GM12864 (cell line): ENCODE measurements at places on chromosomes 12 and 14.

- no peak for DNase-seq
Observed at GRCh38 chr12:32151086-32151485, 44.4 kb downstream of the BICD1 start.

DNA sequence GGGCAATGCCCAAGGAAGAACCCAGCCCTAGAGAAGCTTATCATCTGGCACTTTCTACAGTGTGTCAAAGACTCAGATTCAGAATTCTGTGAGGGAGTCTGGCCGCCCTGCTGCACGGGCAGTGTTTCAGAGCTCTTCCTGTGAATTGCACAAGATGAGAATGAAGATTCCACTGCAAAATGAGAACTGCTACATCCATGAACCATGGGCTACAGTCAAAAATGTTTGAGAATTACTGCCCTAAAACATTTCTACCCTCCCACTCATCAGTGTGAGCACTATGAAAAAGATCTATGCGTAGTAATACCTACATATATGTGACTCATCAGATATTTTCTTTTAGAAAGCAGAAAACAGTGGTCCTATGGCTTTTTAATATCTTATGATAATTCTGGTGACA lies 104.0 kb downstream of the STAB2 start:
- DNase-seq: no peak

GRCh38 chr12:68557011-68557730 lies 53.5 kb upstream of the RAP1B start:
- no peak for DNase-seq

- DNase-seq: peak; percentile 39
Observed at GRCh38 chr12:24109381-24110039, 160.0 kb upstream of the SOX5 start.

GRCh38 chr14:94097091-94097490 lies 13.4 kb upstream of the IFI27 start:
- DNase-seq: no peak

DNA sequence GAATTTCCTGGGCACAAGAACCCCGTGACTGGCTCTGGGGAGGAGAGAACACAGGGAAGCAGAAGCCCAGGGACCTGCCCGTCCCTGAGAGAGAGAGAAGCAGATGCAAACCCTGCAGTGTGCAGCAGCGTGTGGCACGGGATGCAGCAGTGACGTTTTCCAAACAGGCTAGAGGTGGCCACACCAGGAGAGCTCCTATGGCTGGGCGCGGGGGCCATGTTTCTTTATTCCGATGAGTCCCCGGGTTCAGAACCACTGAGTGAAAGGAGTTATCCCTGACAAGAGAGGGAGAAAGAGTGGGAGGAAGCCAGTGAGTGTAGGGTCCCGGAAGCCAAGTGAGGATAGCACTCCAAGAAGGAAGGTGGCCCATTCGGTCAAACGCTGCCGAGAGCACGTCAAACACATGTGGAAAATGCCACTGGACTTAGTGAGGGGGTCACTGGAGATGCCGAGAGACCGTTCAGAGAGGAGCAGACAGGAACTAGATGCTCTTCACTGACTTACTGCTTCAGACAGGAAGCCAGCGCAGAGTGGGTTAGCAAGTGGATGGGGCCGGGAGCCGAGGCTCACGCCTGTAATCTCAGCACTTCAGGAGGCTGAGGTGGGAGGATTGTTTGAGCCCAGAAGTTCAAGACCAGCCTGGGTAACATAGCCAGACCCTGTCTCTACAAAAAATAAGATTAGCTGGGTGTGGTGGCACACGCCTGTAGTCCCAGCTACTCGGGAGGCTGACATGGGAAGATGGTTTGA lies 123.0 kb downstream of the BCL11B start:
- DNase-seq: no peak

DNA sequence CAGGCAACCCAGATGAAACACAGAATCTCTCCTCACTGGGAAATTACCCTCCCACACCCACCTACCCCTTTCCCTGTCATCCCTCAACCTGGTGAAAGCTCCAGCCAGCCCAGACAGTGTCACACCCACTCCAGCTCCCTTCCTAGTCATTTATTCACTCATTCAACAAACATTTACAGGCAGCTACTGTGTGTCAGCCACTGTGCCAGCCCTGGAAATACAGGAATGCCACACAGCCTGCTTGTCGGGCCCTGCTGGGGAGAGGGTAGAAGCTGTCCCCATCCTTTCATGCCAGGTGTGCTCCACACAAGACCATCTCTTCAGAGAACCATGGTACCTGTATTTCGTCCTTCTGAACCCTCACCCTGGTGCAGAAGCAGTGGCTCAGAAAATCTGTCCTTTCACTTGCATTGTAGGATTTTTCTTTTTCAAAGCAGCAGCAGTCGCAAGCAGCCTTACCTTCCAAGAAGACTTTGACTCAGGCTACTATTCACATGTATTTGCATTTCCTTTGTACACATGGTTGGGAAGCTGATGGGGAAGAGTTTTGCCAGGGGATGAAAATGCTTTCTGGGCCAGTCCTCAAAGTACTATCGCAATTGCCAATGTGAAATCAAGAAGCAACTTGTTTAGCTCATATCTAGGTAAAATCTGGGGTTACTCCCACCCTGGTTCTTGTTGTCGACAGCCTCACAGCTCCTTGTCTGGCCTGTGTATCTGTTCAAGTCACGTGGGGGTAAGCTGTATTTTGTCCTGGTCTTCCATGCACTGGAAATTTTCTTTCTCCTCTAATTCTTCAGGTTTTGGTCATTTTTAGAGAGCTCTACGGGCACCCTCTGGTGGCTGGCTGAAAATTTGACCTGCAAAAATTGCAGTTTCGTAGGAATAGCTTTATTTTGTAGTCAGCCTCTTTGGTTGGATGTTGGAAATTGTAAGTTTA lies 147.4 kb upstream of the EGLN3 start:
- no peak for DNase-seq

DNA sequence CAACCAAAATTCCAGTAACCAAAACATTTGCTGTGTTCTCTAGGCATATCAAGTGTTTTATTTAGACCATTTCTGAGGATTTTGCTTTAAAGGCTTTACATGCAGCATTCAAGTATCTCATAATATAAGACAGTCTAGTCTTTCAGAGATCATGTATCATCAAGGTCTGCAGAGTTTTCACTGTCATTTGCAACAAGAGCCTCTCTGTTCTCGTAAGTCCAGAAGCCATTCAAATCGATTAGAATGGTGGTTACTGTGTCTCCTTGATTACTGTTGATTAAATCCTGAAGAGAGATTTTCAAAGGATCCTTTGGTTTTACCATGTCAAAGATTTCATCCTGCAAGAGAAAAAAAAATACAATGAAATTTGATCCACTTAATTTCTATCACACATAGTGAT lies 36.3 kb downstream of the PPP2R3C start:
- DNase-seq: no peak

- no peak for DNase-seq
Observed at GRCh38 chr14:76768671-76769500, 7.6 kb downstream of the VASH1 start.

GRCh38 chr12:18583655-18584054 lies 154.2 kb downstream of the PLCZ1 start:
- DNase-seq: no peak

DNA sequence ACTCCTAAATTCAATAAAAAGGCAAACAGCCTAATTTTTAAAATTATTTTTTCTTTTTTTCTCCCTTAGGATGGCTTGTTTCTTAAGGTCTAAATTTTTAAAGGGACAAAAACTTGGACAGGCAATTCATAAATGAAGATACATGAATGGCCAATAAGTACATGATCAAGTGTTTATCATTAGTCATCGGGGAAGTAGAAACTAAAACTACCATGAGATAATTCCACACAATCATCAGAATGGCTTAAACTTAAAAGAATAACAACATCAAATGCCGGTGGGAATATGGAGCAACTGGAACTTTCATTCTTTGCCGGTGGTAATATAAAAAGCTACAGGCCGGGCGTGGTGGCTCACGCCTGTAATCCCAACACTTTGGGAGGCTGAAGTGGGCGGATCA lies 29.1 kb downstream of the MOK start:
- DNase-seq: no peak

DNA sequence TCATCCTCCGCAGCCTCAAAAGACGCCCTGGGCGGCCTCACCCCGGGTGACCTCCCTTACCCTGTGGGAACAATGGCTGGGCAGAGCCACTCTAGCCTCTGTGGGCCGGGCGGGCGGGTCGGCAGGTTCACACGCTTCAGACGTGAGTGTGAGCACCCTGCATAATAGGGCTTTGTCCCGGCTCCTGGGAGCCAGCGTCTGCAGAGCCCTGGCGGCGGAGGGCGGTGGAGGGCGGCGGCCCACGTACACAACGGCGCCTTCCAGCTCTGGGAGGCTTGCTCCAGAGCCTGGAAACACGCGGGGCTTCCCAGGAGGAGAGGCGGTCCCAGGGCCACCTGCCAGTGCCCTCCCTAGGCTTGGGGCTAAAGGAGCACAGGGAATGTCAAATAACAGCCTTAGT lies 205.6 kb downstream of the BCL11B start:
- no peak for DNase-seq

DNA sequence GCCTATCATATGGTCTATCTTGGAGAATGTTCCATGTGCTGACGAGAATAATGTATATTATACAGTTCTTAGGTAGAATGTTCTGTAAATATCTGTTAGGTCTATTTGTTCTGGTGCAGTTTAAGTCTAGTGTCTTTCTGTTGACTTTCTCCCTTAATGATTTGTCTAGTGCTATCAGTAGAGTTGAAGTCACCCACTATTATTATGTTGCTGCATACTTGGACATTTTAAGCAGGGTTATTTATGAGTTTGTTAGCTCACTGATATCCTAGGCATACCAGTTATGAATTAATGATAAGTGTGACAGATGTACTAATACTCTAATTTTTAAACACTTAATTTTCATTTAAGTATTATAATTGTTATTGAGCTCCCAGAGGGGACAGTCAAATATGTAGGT lies 292.5 kb downstream of the AKAP6 start:
- DNase-seq: no peak
